ENCODE measurements at places on chromosomes 4 and X. TPM values are rescaled to one million over a fixed set of nuclear protein-coding genes. Genes with fewer than 3 reads are reported as not detected.
A peak's percentile ranks its signal among the peaks of the same experiment; 100 is the strongest.

GRCh38 chr4:33064238-33064637, 2344.1 kb downstream of the PCDH7 start:
- no peak for DNase-seq

Gene CFAP99
- total RNA-seq, result not detected

Gene DYNLT3
- 6.7 TPM for total RNA-seq

Gene LINC00632
- total RNA-seq, result 17.9 TPM

DNA sequence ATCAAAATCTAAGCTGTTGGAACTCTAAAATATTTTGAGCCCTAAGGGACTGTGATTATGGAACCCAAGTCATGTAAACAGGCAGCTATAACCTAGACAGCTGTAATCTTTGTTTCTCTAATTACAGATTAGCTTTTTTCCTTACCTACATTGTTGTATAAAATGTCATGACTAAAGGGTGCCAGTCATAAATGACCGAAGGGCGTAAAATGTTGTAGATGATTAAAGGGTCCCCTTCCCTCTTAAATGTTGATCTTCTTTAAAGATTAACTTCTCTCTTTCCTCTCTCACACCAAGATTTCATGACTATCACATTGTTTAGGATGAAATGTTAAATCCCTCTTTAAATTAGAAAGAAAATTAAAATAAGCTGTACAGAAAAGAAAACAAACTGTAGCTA, 659.4 kb upstream of the NR3C2 start:
- DNase-seq, result no peak

GRCh38 chrX:72110051-72110875, 21.5 kb downstream of the RTL5 start:
- peak; percentile 20 for DNase-seq

DNA sequence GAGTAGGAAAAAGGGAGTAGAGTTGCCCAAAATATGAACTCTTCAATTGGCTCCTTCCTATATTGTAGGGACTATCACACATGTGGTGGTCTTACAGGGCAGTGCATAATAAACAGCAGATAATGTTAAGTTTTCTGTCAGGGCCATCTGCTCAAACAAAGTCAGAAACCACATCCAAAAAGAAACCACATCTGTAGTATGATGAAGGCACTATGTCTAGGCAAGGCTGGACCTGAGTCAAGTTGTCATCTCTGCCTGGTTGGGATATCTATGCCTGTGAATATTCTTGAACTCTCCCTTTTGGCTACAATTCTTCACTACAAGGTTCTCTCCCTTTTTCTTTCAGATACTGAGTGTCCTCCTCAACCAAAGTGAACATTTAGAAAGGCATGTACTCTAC, 109.4 kb upstream of the C1GALT1C1 start:
- DNase-seq, result no peak

DNA sequence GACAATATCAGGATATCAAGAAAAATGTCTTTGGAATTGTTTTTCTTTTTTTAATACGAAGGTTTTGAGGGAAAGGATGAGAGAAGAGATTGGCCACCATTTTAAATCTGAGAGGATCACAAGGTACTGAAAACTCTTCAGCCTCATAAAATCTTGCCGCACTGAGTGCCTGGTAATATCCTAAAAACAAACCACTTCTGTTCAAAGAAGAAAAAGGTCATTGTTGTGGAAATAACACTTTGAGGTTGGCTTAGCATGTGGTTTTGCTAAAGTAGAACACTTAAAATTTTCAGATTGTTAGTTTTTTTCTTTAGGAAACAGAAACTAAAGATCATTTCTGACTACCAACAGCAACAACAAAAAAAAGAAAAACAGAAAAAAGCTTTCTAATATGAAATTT, 1.0 kb upstream of the CLDN22 start:
- DNase-seq, result no peak

DNA sequence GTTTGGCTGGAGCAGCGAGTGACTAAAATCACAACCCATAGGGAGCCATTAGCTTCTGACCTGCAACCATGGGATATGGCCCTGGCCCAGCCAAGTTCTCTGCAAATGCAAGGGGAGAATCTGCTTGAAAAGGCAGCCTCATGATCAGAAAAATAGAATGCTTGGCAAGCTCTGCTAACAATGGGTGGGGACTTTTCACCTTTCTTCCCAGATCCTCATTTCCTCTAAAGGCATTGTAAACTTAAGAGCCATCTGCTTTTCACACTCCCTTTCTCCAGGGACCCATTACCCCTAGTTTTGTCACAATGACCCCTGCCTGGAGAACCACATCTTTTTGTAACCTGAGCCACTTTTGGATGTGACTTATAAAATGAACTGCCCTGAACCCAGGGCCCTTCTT, 104.3 kb downstream of the PARM1 start:
- DNase-seq, result no peak

- no peak for DNase-seq
These were observed 209.0 kb downstream of the BCOR start for GRCh38 chrX:39888730-39889129.

GRCh38 chr4:138901177-138901576, 114.4 kb upstream of the NOCT start:
- DNase-seq, result no peak

Gene TMEM164
- total RNA-seq, result 36.0 TPM

DNA sequence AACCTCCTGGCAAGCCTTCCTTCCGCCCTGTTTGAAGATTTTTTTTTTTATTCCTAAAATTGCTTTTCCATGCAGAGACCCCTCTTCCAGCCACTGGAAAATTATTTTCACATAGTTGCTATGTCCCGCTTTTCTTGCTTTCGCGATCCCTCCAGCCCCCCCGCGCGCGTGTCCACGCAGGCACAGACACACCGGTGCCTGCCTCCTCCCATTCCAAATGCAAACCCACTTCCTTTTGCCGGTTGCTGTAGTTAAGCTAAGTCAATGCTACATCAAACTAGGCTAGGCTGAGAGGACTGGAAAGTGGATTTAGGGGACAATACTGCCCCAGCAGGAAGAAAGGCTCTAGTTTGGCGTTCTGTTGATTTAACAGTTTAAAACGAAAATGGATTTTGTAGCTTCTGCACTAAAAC, 111.0 kb downstream of the DHX15 start:
- DNase-seq, result peak; percentile 65

Gene LRCH2
- total RNA-seq, result 4.5 TPM

DNA sequence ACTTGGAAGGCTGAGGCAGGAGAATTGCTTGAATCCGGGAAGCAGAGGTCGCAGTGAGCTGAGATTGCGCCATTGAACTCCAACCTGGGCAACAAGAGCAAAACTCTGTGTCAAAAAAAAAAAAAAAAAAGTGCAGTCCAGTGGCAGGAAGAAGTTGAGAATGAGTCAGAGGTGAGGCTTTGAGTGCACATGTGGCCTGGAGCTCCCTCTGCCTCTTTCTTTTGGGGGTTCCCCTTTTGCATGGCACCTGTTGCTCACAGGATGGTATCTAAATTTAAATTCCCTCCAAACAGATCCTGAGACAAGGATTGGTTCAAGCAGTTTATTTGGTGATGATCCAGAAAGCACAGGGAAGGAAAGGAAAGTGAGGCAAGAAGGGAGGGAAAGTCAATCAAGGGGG, 151.4 kb upstream of the STX18 start:
- DNase-seq, result no peak

All from H7 (cell line).